ENCODE measurements at places on chromosomes 6 and 20. TPM values are rescaled to one million over a fixed set of nuclear protein-coding genes. Genes with fewer than 3 reads are reported as not detected.
A peak's percentile ranks its signal among the peaks of the same experiment; 100 is the strongest.

- DNase-seq, result no peak
Observed at GRCh38 chr6:26389349-26389894, 6.5 kb downstream of the BTN2A2 start.

GRCh38 chr6:114740547-114740946, 397.7 kb upstream of the HS3ST5 start:
- no peak for DNase-seq

- DNase-seq, result peak; percentile 19
Observed at GRCh38 chr20:60583741-60584140, 625.5 kb downstream of the CDH26 start.

- peak; percentile 60 for DNase-seq
Observed at GRCh38 chr20:19974630-19975435, 42.3 kb upstream of the NAA20 start.

Gene DNAH8
- not detected for total RNA-seq

Gene SOX4
- total RNA-seq, result 61.4 TPM

Gene POLH
- 8.3 TPM for total RNA-seq

Gene EIF2S2
- 257 TPM for total RNA-seq

GRCh38 chr20:14958626-14959025, 621.2 kb upstream of the FLRT3 start:
- DNase-seq, result no peak

Gene SGK2
- 0.15 TPM for total RNA-seq

GRCh38 chr6:143700684-143701348, 23.1 kb downstream of the PHACTR2 start:
- DNase-seq, result no peak

Gene MCCD1
- total RNA-seq, result not detected

DNA sequence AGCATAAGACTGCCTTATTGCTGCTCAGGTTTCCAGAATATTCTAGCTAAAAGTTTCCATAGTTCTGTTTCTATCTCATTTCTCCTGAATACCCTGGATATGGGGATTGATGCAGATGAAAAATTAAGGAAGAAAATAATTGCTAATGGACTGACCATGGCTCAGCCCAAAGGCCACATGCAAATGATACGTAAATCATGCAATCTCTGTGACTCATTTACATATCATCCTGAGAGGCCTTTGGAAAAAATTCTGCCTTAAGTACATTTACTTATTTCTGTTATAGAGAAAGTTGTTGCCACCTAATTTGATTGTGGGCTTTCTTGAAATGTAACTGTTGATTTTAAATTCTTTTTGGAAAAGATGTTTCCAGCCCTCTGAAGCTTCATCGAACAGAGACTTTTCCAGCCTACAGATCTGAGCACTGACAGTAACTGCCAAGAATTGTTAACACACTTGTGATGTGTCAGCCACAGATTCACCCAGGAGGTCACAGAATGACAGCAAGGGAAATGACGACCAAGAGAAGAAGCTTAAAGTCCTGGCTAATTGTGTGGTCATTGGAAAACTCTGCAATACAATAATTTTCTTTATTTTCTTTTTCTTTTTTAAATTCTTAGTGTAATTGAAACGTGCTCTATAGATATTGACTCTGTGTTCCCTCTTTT, 174.8 kb downstream of the DOK5 start:
- DNase-seq, result no peak

Measured in NCI-H460 (cell line).